Pulmonary artery endothelial cell (primary cell): ENCODE measurements at places on chromosomes 6 and 20.

- DNase-seq = no peak
Observed at GRCh38 chr6:123745895-123746294, 57.8 kb upstream of the NKAIN2 start.

- no peak for DNase-seq
Observed at GRCh38 chr6:132907231-132907630, 92.9 kb downstream of the RPS12 start.

GRCh38 chr6:89932245-89932802, 38.1 kb downstream of the GJA10 start:
- DNase-seq = no peak

- no peak for DNase-seq
Observed at GRCh38 chr20:53032478-53032932, 60.3 kb downstream of the TSHZ2 start.

GRCh38 chr20:9141921-9142320, 73.0 kb downstream of the PLCB4 start:
- DNase-seq = no peak

- no peak for DNase-seq
Observed at GRCh38 chr20:60454491-60454890, 496.3 kb downstream of the CDH26 start.

DNA sequence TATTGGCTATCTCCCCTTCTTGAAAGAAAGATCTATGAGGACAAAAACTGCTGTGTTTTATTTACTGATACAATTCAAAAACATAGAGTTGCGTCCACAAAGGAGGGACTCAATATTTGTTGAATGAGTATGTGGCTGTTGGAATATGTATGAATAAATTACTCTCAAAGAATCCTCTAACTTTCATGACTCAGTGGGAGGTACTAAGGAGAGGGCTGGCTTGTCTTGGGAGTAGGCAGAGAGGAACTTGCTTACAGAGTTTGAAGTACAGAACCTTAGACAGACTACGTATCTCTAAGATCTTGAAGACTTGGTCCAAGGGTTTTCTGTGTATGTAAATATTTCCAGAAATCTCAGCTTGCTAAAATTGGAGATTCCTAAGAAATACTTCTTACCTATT, 504.0 kb upstream of the PTCHD4 start:
- no peak for DNase-seq

DNA sequence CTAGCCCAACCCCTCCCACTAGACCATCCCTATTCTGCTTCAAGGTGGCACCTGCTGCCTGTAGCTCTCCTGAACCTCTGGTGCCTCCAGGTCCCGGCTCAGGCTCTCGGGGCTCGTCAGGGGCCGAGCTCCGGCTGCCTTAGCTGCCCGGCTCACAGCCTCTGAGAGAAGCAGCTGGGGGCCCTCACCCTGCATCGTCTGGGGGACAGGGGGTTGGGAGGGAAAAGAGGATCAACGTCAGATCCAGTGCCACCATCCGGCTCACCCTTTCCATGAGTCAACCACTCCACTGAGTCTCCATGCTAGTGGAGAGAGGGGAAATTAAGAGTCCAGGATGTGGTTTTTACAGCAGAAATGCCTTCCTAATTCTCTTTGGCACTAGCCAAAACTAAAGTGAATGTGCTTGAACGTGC, 13.0 kb downstream of the BAG6 start:
- DNase-seq = no peak

GRCh38 chr20:38342713-38343310, 3.5 kb upstream of the LBP start:
- no peak for DNase-seq

DNA sequence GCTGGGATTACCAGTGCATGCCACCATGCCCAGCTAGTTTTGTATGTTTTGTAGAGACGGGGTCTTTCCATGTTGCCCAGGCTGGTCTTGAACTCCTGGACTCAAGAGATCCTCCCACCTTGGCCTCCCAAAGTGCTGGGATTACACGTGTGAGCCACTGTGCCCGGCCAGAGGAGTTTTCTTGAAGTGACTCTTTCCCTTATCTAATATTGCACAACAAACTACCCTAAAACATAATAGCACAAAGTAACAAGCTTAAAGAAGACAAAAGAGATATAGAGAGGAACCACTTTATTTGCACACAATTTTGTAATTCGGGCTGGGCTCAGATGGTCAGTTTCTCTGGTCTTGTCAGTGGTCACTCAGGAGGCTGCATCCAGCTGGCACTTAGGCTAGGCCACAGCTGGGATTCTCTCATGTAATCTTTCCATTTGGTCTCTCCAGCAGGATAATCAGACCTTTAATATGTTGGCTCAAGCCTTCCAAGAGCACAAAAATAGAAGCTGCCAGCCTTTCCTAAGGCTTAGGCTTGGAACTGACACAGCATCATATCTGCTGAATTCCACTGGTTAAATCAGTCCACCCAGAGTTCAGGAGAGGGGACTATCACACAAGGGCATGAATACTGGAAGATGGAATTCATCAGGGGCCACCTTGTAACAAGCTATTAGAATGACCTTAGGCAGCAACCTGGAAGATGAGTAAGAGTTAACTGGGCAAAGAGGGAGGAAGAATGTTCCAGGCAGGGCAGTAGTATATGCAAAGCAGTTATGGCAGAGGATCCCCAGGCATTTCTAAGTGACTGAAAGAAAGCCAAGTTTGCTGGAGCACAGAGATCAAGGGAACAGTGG, 56.7 kb upstream of the PNRC1 start:
- DNase-seq = no peak
